Foreskin keratinocyte (primary cell): ENCODE measurements at places on chromosomes 4 and X. TPM values are rescaled to one million over a fixed set of nuclear protein-coding genes. Genes with fewer than 3 reads are reported as not detected.

DNA sequence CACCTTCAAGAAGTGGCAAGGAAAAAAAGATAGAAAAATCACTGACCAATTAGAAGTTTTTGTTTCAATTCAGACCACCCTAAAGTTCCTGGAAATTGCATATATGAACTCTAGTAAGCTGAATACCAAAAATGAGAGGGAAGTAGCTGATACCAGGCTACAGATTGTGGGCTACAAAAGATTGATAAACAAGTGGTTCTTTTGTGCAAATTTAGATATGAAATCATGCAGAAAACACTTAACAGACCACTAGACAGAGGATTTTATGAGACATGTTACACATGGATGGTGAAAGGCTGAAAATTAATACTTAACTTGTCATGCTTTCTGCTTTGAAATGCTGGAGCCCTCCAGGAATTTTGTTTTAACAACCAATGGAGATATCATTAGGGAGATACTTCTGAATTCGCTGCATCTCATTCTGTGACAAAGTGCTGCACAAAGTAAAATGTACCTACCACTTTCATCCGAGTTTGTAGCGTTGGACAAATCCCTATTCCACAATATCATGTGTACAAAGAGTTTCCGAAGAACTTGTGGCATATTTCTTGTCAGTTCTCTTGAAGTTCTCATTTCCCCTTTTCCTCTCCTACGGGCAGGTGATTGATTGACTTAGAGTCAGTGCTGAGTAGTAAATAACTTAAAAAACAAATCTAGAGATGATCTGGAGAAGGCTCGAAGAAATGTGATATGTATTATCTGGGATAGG, 235.0 kb downstream of the PALLD start:
- no peak for DNase-seq

DNA sequence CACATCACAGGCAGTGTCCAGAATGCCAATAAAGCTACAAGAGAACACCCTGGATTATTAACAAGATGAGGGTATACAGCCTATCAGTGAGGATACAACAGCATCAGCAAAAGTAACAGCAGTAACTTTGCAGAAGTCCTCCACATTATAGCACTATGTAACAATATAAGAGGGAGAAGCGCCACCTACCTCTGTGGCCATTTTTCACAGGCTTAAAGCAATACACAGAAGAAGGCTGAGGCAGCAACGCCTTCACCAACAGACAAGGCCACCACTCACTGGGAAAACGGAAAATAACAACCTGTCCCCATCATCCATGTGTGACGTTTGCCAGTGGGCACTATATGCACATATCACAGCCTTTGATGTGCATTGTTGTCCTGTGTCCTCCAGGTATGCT, 12.5 kb downstream of the RTL8B start:
- DNase-seq, result no peak

GRCh38 chrX:68238568-68238967, 194.7 kb downstream of the OPHN1 start:
- DNase-seq, result no peak

DNA sequence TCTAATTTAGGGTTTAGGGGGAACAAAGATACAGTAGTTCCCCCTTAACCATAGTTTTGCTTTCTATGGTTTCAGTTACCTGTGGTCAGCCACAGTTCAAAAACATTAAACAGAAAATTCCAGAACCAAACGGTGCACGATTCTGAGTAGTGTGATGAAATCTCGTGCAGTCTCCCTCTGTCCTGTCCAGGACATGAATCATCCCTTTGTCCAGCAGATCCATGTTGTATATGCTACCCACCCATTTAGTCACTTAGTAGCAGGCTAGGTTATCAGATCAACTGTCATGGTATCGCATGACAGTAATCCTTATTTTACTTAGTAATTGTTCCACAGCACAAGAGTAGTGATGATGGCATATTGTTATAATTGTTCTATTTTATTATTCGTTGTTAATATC, 556.1 kb downstream of the IL1RAPL1 start:
- no peak for DNase-seq

- no peak for DNase-seq
Measured at GRCh38 chrX:149948016-149948415, 9.7 kb upstream of the EOLA2 start.

DNA sequence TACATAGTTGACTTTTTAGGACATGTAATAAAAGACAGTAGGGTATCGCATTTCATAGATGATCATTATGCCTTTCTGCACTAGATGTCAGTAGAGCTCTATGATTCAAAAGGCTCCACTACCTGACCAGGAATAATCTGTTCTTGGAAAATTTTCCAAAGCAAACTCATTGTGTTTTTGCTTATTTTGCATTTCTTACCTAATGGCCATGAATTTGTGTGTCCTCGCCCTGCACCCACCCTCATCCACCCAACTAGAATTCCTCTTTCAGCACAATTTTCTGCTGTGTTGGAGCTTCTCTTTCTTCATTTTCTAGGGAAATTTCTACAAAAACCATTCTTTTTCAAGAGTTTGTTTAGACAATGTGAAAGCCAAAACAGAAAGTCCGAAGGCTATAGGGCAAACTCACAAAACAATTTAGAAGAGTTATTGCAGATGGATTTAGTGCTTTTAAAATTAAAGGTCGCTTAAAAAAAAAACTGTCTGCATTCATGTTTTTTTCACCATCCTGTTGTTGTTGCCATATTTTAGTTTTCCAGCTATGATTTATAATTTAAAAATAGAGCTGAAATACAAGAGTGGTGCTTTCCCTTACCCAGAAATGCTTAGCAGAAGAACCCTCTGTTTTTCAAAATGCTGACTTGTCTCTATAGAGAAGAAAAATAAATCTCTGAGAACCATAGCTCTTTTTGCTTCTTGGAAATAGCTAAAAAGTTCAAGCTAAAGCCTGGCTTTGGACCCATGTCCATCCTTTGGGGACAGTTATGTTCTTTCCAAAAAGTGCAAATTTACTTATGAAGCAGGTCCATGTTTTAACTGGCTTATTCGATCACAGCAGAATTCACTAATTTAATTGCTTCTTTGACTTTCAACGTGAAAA, 183.7 kb downstream of the SPATA18 start:
- peak; percentile 9 for DNase-seq

- DNase-seq, result no peak
Measured at GRCh38 chrX:21756785-21757529, 959 bp downstream of the SMPX start.

DNA sequence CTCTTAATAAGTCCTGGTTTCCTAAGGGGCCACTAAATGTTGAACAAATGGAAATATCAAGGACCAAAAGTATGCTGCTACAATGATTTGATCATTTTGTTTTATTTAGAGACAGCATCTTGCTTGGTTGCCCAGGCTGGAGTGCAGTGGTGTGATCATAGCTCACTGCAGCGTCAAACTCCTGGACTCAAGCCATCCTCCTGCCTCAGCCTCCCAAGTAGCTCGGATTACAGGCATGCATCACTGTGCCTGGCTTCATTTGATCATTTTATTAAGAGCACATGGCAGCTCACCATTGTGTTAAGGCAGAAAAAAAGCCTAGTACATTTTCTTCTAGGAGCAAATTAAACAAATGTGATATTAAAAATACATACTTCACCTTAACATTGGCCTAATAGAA, 52.7 kb downstream of the DCLK2 start:
- no peak for DNase-seq

The HSD17B13 gene
- total RNA-seq, result 0.04 TPM in 1 of 2 replicates, not detected in the other

The GPC3 gene
- 0.10 and 0.11 TPM in 2 replicates for total RNA-seq

The ADH7 gene
- not detected in 2 replicates for total RNA-seq

The SLC34A2 gene
- not detected in 2 replicates for total RNA-seq

DNA sequence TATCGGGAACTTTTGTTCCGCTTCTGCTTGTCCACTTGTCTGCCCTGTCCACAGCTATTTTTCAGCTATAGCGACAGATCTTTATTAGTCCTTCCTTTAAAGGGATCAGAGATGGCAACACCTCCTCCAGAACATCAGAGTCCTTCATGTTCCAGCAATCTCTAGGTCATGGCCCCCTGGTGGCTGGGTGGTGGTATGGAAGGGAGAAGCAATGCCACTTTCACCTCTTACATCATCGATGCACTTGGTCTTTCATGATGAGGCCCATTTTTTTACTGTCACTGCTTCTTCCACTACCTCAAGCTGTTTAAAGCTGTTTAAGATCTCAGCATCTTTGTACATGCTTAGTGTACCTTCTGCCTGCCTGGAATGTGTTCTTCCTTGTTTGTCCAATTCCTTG, 106.7 kb downstream of the ARHGAP6 start:
- DNase-seq, result no peak

DNA sequence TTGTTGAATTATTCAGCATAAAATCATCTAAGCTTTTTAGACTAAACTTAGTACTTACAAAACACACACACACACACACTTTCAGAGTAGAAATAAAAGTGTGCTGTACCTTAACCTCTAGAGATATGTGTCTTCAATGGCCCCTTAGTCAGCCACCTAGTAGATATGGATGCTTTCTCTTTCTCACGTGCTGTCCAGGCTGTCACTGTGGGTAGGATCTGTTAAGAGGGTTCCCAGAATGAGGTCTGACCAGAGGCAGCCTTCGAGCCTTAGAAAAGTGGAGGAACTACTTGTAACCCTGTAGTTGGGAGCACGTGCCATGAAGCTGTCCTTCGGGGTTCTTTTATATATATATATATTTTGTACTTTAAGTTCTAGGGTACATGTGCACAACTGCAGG, 117.9 kb downstream of the COL4A5 start:
- no peak for DNase-seq

DNA sequence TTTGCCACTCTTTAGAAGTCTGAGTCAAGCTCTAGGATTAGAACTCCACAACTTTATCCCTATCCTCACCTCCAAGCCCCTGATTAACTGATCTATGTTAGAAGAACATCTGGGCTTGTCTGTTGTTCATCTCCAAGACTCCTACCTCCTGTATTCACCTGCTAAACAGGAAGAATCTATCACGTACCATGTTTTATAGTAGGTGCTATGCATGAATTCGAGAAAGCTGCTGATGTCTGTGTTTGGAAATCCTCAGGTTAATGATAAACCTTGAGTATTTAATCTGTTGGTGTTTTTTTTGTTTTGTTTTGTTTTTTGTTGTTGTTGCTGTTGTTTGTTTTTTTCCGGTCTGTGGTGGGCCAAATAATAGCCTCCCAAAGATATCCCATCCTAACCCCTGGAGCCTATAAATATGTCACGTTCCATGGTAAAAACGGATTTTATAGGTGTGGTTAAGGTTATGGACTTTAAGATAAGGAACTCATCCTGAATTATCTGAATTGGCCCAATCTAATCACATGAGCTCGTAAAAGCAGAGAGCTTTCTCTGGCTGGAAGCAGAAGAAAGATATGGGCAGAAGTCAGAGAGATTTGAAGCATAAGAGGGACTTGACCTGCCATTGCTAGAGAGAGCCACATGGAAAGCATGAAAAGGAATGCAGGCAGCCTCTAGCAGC, 101.2 kb upstream of the DUSP21 start:
- DNase-seq, result no peak

GRCh38 chr4:172947594-172947993, 221.0 kb upstream of the GALNT7 start:
- DNase-seq, result no peak

DNA sequence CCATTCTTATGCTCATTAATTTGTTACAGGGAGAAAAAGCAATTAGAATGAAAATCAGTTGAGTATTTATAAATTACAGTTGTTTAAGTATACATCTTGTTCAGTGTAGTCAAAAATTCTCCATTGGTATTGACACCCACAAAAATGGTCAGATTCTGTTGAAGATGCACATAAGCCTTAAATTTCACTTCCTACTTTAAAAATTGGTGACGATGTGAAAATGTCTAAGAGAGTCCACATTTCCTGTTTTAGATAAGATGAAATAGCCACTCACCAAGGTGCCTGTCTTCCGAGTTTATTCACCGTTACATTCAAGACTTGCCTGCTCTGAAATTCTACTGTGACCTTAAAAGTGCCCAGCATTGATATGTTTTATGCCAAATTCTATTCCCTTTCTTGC, 93.6 kb downstream of the GPR143 start:
- no peak for DNase-seq

The UGT2A1 gene
- total RNA-seq, result not detected in 2 replicates

DNA sequence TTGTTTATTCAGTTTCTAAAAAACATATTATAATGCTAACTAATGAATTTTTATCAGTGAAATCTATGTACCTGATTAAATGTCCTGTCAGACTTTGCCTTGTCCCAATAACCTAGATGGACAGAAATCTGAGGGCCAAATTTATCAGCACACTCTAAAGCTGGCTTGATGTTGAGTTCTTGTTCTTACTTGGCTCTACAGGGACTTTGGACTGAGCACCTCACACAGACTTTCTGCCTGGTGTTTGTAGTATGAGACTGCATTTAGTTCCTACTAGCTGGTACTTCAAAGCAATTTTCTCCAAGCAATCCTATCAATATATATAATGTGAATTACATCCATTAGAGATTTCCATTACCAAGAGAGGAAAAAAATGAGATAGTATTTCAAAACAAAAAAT, 37.8 kb downstream of the INTS12 start:
- no peak for DNase-seq

DNA sequence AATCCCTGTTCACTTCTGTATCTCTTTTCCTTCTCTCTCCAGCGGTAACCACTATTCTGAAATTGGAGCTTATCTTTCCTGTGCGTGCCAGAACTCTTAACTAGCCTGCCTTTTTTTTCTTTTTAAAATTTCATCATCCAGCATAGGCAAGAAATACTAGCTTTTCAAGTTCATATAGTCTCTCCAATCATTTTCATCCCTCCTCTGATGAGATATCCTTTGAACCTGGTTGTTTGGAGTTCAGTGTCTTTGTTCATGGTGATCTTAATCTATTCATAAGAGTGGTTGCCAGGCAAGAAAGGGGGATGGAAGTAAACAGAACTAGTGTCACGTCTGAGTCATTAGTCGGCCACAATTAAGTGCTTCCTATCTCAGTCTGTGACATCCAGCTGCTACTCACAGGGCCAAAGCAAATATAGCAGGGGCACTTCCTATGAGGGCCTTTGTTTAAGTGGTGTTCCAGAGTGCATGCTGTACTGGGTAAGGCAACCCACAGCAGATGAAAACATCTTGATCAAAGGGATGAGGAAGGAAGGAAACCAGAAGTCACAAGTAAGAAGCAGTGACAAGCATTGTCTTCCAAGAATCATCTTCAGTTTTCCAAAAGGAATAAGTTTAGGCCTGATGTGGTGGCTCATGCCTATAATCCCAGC, 56.4 kb upstream of the XIAP start:
- DNase-seq, result peak; percentile 69

- peak; percentile 92 for DNase-seq
Measured at GRCh38 chr4:71259911-71260331, 78.9 kb upstream of the SLC4A4 start.

The NUDT10 gene
- total RNA-seq, result 0.53 and 0.75 TPM in 2 replicates

- peak; percentile 34 for DNase-seq
Measured at GRCh38 chr4:17447675-17448298, 64.1 kb downstream of the QDPR start.

The HTN3 gene
- total RNA-seq, result not detected in 2 replicates

The PCDH19 gene
- total RNA-seq, result under 0.01 TPM in 1 of 2 replicates, not detected in the other

GRCh38 chr4:164508097-164508496, 245.8 kb upstream of the SMIM31 start:
- DNase-seq, result no peak

GRCh38 chr4:53043055-53043454, 180.9 kb downstream of the RASL11B start:
- no peak for DNase-seq

GRCh38 chr4:171583790-171584189, 229.4 kb upstream of the GALNTL6 start:
- DNase-seq, result no peak

- no peak for DNase-seq
Measured at GRCh38 chrX:116872931-116873330, 410.2 kb upstream of the CT83 start.
